ENCODE measurements at places on chromosomes 13 and 19.

- DNase-seq, result no peak
These were observed 8.6 kb downstream of the PPP5C start for GRCh38 chr19:46355234-46356148.

DNA sequence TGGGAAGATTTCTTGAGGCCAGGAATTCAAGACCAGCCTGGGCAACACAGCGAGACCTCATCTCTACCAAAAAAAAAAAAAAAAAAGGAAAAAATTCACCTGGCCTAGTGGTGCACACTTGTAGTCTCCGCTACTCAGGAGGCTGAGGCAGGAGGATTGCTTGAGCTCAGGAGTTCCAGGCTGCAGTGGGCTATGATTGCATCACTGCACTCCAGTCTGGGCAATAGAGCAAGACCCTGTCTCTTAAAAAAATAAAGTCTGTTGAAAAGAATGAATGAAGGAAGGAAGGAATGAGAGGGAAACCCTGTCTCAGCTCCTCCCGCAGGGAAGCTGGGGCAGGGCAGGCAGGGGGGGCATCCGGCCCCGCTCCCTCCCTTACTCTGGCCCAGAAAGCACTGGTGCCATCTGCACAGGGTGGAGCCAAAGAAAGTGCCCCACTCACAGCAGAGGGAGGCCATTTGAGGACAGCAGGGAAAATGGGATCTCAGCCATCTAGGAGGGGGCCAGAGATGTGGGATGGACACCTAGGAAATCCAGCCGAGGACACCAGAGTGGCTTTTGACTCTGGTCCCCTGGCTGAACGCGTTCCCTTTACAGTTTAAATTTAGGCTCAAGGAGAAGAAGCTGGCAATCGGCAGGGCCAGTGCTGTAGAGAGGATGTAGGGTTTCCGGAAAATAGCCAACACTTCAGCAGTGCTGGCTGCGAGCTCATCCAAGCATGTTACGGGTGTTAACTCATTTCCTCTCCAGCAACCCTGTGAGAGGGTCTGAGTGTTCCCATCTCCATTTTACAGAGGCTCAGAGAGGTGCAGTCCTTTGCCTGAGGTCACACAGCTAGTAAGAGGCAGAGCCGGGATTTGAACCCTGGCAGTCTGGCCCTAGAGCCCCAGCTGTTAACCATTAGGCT, 3.6 kb upstream of the HPN start:
- DNase-seq, result peak; percentile 62

- no peak for DNase-seq
These were observed 560.2 kb downstream of the DACH1 start for GRCh38 chr13:71306821-71307220.

DNA sequence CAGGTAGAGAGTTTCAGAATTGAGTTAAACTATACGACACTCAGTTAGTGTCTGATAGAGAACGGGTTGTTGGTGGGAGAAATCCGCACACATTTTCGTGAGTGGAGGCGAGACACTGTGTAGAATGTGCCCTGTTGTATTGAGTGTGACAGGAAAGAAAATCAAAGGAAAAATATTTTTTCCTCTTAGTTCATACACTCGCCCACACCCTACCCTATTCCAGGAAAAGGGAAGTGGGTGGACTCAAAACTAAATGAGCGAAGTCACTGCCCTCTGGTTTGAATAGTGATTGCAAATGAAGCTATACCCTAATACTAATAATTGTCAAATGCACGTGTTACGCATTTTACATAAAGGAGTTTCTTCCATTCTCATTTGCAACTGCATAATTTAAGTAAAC, 2.0 kb downstream of the ZNF347 start:
- DNase-seq, result no peak

- no peak for DNase-seq
These were observed 899.8 kb upstream of the MIR17HG start for GRCh38 chr13:90447734-90448101.

- no peak for DNase-seq
These were observed 27.1 kb downstream of the ZNF714 start for GRCh38 chr19:21109116-21109515.

- no peak for DNase-seq
These were observed 310.7 kb downstream of the RFC3 start for GRCh38 chr13:34128661-34129060.

- no peak for DNase-seq
These were observed 37.3 kb downstream of the COL4A1 start for GRCh38 chr13:110269509-110270185.

DNA sequence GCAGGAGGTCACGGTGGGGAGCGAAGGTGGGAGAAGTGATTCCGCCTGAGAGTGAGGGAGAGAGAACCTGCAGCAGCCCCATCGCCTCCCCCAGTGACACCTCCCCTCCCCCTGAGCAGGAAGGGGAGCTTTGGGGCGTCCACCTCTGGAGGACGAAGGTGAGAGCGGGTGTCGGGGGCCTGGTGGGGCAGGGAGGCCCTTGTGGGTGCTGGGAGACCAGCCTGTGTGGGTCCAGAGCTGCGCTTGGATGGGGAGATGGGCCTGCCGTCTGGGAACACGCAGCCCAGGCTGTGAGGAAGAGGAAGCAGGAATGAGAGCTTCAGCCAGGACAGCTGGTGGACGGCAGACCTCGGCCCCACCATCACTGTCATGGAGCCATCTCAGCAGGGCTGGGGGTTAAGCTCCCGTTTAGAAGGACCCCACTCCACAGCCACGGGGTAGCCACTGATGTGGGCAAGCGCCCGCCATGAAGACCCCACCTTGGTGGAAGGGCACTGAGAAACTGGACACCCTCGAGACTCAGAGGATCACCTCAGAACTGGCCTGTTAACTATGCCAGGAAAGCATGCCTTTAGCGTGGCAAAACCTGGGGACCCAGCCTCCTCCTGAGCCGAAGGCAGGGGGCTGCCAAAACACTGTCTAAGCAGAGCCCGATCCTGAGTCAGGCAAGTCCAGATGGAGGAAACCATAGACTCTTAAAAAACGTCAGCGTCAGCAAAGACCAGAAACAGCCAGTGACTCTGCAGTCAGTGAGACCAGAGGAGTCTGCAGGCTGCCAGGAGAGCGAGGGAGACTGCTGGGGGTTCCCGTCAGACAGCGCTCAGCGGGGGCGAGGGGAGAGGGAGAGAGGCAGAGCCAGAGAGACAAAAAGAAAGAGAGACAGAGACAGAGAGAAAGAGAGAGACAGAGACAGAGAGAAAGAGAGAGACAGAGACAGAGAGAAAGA, 6.4 kb upstream of the PROZ start:
- no peak for DNase-seq

GRCh38 chr13:43058318-43058674, 34.9 kb downstream of the DNAJC15 start:
- no peak for DNase-seq

DNA sequence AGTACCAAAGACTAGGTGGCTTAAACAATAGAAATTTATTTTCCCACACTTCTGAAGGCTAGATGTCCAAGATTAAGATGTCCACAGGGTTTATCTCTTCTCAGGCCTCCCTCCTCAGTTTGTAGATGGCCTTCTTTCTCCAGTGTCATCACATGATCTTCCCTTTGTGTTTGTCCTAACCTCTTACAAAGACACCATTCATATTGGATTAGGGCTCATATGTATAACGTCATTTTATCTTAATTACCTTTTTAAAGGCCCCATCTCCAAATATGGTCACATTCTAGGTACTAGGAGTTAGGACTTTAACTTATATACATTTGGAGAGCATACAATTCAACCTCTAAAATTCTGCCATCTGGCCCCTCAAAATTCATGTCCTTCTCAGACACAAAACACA, 34.3 kb downstream of the N4BP2L2 start:
- DNase-seq, result no peak
